ENCODE measurements at places on chromosomes 7 and 10.

- DNase-seq = no peak
Measured at GRCh38 chr10:4028854-4029583, 244.0 kb upstream of the KLF6 start.

- peak; percentile 33 for DNase-seq
Measured at GRCh38 chr10:69742356-69742695, 59.4 kb upstream of the COL13A1 start.

DNA sequence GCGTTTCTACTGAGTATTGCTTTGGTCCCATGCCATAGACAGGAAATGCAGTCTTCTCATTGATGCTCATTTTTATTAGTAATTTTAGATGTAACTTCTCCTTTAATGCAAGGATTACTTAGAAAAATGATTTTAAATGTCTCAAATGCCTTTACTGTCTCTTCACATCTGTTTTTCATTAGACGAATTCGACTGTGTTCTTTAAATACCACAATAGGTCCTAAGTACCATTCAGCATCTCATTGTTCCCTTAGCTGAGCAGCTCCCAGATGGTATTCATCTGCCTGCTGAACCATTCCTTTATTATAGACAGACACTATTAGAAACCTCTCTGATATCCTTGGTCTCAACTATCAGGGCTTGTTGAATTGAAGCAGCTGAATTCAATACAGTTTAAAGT, 113.6 kb downstream of the LSMEM1 start:
- DNase-seq = peak; percentile 77

DNA sequence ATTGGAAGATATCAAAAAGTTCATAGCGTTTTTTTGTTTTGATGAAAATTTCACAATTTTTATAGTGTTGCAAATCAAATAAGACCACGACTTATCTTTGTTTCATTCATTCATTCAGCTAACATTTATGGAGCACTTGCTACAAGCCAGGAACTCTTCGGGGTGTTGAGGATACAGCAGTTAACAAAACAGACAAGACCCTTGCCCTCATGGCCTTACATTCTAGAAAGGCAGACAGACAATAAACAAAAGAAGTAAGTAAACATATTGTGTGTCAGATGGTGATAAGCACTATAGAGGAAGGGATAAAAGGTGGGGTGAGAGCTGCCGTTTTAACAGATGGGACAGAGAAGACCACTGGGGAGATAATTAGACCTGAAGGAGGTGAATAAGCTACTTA, 41.6 kb upstream of the GSAP start:
- no peak for DNase-seq

- DNase-seq = no peak
Measured at GRCh38 chr7:117480978-117481377, 1.2 kb downstream of the CFTR start.

DNA sequence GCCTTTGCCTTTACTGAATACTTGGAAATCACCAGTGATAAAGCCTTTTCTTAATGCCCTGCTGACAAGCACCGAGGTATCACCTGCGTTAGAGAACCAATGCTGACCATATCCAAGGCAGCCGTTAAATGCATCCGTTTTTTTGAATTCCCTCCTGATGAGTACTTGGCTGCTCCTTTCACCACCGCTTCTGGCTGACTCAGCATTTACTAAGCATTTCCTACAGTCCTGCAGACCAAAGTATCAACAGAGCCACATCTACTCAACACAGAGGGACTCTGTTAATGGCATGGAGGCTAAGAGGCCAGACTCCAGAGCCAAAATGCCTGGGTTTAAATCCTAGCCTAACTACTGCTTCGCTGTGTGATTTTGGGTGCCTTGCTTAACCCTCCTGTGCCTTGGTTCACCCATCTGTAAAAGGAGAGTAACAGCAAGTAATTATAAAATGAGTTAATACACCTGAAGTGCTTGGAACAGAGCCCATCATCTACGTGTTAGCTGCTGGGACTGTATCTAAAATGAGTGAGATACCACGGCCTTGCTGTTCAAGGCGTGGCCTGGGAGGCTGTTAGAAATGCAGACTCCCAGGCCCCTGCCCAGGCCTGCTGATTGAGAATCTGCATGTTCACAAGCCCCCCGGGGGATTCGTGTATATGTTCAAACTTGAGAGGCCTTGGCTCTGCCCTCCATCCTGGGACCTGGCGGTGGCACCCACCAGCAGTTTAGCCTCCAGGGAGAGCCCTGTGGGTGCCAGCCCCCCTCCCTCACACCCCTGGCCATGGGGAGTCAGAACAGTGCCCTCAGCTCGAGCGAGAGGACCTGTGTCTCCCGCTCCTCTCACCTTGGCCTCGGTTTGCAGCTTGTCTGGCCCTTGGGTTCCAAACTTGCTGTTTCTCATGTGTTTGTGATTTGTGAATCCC, 30.8 kb upstream of the EFCAB10 start:
- DNase-seq = peak; percentile 27

- no peak for DNase-seq
Measured at GRCh38 chr7:113414401-113415035, 296.2 kb upstream of the SMIM30 start.

DNA sequence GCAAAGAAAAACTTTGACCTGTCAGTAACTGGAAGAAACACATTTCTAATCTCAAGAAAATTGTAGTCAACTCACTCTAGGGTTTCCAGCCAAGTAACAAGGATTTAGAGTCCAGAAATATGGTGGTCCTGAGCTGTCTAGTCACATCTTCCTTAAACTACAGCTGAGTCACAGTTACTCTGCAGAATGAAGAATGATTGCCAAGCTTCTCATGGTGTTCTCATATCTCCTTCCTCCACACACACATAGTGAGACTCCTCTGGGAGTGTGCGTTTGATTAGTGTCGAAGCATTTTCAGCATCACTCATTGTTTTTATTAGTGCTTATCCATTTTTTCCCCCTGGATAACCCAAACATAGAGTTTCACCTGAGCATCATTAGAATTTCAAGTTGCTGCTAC, 93.1 kb upstream of the CXCL12 start:
- DNase-seq = peak; percentile 96

DNA sequence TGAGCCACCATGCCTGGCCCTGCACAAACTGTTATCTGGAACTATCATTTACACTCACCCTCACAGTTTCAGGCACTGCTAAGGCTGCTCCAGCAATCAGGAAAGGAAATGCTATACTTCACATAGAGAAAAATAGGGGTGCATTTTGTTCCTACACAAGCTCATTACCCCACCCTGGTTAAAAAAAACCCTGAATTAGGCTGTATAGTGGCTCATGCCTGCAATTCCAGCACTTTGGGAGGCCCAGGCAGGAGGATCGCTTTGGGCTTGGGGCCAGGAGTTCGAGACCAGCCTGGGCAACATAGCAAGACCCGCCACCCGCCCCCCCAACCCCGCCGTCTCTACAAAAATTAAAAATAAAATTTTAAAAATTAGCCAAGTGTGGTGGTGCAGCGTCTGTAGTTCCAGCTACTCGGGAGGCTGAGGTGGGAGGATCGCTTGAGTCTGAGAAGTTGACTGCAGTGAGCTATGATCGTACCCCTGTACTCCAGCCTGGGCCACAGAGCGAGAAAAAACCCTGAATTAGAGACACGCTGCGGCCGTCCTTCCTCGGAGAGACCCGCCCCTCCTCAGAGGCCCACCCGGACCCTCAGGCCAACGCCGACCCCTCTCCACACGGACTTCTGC, 539 bp downstream of the PTCD1 start:
- no peak for DNase-seq

GRCh38 chr7:87083865-87084519, 24.5 kb upstream of the ELAPOR2 start:
- peak; percentile 16 for DNase-seq

GRCh38 chr7:26857506-26858240, 6.7 kb downstream of the SKAP2 start:
- no peak for DNase-seq

DNA sequence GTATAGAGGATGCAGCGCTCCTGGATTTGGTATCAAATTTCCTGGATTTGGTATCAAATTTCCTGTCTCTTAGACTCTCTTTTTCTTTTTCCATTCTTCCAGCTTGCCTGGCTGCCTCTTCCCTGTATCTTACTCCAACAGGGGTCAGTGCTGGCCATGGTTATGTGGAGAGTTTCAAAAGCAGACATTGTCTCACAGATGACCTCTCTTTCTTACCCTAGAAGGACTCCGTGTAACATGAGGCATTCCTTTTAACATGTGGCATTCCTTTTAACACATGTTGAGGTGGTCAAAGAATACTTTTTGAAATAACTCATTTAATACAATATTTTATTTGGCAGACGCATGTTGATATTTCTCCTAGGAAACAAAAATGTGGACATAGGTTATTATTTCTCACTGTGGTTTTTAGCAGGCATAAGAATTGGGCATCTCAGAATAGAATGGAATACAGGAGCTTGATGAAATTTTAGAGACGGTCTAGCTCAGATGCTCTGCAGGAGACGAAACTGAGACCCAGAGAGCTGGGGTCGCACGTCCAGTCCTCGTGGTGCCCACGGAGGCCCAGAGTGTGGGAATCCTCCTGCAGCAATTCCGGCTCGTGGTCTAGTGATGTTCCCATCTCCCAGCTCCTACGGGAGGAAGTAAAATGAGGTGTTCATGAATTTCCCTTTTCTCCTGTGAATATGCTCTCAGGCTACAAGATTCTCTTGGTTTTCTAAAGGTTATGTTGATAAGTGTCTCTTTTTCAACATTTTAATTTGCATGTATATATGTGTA, 59.6 kb upstream of the PITRM1 start:
- peak; percentile 81 for DNase-seq

- DNase-seq = no peak
Measured at GRCh38 chr10:78305311-78305710, 271.6 kb downstream of the RPS24 start.

GRCh38 chr10:18737236-18737635, 78.0 kb downstream of the ARL5B start:
- peak; percentile 31 for DNase-seq

DNA sequence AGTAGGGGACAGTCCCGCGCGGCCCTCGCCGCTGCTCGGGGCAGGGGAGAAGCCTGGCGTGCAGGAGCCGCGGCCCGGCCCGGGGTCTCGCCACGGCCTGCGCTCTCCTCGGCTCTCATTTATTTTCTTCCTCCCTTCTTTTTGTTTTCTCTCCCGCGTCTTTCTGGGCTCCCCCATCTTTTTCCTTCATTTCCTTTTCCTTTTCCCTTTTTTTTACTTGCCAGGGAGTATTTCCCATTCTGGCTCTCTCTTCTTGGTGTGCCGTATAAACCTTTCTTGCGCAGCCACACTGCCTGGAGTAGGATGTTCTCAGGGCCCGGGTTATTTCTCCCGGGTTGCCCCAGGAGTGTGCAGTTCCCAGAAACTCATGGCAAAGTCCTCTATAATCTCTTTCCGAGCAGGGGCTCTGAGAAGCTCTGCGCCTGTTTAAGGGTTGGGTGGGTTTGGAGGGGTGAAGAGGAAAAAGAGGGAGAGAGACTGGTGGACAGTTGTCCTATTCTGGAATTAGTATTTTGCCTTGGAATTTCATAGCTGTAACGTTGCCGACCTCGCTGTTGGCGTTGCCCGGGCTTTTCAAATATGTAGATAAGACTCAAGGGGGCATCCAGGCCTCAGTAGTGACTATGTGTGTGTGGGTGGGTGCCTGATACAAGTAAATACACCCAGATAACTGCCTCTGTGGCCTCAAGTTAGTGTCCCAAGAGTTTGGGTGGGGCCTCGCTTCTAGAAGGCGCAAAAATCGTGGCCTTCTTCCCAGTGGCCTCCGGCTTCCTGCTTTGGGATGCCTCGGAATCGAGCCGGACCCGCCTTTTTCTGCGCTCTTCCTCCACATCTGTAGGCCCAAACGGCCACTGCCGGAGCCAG, 4.3 kb upstream of the ZNF503 start:
- DNase-seq = peak; percentile 27

DNA sequence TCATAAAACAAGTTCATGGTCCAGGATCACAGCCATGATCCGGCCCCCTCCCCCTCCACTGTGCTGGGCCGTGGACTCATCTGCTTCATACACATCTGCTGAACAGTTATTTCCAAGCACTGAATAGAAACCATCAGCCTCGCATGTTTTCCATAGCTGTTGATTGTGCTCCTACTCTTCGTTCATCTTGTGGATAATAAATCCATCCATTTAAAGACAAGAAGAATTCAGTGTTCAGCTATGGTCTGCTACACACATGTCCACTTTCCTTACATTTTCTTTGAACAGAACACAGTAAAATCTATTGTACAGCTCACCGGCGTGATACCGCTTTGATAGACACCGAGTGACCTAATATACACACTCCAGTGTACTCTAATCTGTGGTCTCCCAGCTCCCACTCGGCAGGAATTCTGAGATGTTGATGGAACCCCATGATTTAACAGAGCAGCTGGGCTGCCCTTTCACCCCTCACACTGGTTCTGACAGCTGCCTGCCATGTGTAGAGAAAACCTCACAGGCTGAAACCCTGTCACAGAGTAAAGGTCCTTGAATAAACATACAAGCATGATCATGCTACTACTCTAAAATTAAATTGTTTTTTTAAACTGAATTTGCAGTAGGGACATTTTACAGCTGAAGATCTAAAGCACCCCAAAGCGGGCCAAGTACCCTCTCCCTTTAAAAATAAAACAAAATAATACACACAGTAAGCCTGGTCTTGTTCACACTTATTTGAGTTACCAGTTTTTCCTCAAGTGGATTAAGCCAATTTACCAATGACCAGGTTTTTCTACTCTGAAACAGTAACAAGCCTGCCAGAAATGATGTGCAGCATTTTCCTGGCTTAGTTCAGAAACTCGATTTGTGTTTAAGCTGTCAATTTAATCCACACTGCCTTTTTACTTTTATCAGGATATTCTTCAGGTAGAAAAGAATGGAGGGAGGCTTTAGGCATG, 95.1 kb upstream of the FZD1 start:
- no peak for DNase-seq

DNA sequence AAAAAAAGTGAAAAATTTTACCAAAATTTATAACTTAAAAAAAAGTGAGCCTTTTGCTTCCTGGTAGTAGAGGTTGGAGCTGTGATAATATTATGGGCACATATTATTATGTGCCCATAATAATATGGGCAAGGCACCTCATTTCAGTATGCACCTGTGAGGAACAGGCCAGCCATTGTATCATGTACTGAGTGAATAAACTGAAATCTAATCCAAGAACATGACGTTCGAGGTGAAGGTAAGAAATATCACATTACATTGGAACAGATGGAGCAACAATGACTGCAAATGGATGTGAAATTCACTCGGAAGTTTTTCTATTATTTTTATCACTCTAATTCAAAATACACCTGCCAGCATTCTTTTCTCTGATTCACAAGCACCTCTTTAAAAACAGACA, 216.0 kb downstream of the KLF6 start:
- DNase-seq = no peak

DNA sequence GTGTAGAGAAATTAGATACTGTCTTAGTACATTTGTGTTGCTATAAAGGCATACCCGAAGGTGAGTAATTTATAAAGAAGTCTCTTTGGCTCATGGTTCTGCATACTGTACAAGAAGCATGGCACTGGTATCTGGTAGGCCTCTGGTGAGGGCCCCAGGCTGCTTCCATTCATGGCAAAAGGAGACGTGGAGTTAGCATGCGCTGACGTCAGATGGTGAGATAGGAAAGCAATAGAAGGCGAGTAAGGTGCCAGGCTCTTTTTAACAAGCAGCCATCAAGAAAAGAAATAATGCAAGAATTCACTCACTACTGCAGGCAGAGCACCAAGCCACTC, 38.1 kb downstream of the AKR1C8 start:
- DNase-seq = no peak

GRCh38 chr10:133399123-133399601, 5.2 kb downstream of the MTG1 start:
- DNase-seq = no peak

GRCh38 chr10:89504691-89505090, 30.7 kb downstream of the SLC16A12 start:
- DNase-seq = no peak

- no peak for DNase-seq
Measured at GRCh38 chr7:18550574-18550973, 55.0 kb downstream of the HDAC9 start.
